Lung microvascular endothelial cell (primary cell): ENCODE measurements at places on chromosomes 12 and 14.

GRCh38 chr12:49580572-49581535 lies 12.9 kb upstream of the MCRS1 start:
- DNase-seq, result peak; percentile 77

DNA sequence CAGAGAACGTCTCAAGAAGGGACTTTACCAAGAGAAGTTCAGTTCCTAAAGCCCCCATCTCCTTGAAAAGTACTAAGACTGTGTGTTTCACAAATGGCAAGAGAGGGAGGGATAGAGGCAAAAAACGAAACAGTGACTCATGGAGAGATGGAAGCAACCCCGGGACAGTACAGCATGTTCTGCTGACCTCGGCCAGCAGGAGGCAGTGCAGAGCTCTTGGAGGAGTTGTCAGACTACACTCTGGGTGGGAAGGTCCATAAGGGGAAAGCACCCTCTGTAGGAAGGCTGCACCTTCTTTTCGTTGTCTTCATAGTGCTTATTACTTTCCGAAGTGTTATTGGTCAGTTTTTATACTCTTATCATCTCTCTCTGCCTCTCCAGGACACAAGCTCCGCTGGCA lies 525.2 kb upstream of the CCDC196 start:
- peak; percentile 28 for DNase-seq

DNA sequence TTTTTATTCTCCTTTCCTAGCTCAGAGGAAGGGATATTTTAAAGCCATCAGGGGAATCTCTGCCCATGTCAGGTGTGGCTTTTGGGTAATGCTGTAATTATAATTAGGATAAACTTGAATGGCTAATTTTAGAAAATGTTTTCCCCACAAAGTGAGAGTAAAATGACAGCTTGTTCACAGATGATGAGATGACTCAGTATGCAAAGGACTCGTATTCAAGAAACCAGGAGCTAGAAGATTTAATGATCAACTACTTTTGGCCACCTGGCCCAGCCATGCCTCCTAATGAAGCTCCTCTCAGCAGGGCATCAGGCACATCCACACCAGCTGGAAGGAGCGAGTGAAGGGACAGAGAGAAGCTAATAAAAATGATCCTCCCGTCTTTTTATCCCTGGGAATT lies 29.0 kb upstream of the PLEKHG7 start:
- DNase-seq, result no peak

DNA sequence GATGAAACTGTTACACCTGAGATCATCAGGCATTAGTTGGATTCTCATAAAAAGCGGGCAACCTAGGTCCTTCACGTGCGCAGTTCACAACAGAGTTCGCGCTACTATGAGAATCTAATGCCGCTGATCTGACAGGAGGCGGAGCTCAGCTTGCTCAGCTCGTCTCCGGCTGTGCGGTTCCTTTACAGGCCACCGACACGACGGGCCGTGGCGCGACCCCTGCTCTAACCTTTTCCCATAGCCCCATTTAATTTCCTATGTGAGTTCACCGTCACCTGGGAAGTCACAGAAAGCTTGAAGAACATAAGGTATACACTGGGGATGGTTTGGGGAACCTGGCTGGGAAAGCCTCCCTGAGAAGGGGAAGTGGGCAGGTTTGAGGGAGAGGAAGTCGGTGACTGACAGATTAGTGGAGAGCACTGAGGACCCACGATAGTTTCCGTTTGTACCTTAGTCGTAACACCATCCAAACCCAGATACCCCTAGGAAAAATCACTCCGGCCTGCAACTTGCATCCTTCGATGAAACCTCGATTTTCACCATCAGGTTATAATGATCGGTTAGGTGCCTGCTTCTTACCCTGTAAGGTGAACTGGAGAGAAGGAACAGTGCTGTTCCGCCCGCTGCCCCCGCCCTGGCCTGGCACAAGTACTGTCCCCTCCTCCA lies 2.8 kb upstream of the AAAS start:
- DNase-seq, result peak; percentile 13

DNA sequence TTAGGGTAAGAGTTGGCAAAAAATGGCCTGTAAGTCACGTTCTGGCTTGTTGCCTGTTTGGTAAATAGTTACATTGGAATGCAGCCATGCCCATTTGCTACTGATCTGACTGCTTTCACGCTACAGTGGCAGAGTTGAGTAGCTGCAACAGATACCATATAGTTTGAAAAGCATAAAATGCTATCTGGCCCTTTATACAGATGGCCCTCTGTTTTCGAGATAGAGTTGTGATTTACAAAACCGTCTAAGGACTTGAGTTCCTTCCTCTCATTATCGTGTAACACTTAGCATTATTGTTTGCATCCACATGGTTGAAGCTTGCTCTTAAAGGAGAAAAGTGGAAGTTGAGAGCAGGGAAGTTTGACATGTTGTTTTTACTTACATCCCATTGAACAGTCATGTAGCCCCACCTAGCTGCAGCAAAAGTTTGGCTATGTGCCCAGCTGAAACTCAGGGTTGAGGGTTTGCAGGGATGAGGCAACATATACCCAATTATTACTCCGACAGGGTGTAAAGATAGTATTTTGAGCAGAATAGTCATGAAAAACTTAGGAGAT lies 11.3 kb upstream of the SCFD1 start:
- peak; percentile 85 for DNase-seq

DNA sequence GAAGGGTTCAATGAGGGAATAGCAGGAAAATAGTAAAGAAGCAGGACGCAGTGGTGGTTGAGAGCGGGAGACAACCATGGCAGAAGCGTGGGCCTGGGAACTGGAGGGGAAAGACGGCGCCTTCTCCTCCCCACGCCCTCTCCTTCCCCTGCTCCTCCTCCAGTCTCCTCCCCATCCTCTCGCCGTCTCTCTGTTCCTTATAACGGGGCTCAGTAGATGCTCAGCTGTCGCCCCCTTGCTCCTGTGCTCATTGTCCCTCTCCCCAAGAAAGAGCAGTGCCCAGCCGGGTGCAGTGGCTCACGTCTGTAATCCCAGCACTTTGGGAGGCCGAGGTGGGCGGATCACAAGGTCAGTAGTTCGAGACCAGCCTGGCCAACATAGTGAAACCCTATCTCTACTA lies 142.0 kb downstream of the BCL11B start:
- no peak for DNase-seq

DNA sequence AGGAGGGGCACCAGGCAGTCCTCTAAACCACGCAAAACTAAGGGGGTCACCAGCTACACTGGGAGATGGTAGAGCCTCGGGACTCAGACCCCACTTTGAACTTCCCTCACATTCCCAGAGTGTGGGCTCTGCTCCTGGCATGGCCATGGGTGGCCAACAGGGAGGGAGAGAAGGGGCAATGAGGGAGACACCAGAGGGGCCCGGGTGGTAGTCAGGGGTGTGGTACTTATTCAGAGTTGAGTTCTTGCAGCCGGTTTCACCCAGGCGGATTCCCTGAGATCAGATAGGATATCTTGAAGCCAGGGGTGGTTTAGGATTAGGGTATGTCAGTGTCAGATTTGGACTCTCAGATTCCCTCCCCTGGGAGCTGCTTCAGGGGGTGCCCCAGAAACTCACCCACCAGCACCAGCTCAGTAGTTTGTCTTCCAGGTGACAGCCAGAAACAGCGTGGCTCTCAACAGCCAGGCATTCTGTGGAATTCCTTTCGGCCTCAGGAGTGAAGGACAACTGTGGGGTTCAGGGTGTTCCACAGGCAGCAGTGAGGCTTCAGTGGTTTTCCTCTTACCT lies 56.0 kb downstream of the ELK3 start:
- no peak for DNase-seq

- peak; percentile 91 for DNase-seq
Observed at GRCh38 chr12:38905480-38906351, at the start of gene CPNE8. Gene CPNE8, minus strand, starts transcription at chr12:38905591. Its CDS starts 57 bp downstream, at chr12:38905534.
